ENCODE measurements at places on chromosomes 5 and 9.

DNA sequence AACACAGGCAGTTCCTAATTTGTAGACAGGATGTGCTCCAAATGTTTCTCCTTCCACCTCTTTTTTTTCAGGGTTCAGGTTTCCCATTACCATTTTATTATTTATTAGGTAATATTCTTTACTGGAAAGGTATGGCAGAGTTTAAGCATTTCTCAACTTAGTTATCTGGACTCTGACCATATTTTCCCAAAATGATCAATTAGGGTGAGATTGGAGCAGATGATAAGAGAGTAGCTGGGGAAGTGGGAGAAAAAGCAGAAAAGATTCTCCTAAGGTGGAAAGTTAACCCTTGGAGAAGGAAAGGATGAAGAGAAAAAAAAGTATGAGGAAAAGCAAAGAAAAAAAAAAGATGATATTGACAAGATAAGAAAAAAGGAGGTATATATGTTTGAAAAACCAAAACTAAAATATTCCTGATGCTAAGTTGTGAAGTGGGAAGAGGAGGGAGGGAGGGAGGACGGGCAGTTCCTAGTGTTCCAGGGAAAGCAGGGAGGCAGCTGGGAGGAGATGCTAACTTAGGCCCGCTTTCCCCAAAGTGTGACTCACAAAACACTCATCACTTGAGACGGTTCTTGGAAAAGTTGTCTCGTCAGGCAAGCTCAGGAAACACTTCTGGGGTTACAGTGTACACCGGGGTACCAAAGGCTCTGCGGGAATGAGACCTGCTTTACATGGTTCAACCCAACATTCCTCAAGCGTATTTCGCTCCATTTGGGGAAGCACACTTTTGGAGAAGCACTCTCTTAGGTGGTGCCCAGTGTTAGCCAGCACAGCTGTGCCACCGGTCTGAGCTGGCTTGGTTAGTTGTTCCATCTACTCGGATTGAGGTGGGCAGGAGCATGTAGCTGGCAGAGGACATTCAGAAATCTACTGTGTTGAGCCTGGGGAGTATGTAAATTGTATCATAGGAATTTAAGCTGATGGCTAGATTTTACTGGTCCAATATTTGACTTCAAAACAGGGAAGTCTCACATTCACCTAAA is 35.1 kb downstream of the B4GALT1 start:
- DNase-seq, result no peak

DNA sequence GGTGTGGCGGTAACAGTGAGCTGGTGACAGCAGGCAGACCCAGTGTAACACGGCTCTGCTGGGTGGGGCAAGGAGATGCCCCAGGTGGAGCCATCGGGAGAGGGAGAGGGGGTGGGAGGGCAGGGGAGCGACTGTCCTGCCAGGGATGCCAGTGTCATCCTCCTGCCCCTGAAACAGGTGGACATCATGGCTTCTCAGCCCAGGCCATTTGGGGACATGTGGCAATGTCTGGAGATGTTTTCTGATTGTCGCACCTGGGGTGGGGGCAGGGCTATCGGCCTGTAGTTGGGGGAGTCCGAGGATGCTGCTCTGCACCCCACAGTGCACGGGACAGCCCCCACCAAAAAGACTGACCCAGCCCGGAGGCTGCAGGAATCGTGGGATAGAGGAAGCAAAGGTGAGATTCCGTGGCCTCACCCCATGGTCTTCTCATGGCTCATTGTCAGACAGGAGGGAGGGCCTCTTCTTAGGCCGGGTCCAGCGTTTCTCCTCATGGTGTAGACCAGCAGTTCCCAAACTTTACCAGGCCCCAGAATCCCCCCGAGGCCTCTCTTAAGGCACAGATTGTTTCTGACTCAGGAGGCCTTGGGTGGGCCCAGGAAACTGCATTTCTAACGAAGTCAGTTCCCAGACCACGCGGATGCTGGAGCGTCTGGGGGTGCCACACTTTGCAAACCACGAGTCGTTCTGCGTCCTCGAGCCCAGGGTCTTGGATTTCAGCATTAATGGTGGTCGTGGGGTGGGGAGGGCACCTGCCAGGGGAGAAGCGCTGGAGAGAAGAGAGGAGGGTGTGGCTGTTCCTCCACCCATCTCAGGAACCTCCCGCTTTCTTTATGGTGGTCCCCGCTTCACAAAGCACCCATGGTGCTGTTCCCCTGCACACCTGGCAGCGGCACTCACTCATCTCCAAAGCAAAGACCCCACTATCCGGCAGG is 11.0 kb downstream of the COL5A1 start:
- DNase-seq, result no peak

GRCh38 chr5:169067751-169068173 is 233.2 kb downstream of the SLIT3 start:
- no peak for DNase-seq

DNA sequence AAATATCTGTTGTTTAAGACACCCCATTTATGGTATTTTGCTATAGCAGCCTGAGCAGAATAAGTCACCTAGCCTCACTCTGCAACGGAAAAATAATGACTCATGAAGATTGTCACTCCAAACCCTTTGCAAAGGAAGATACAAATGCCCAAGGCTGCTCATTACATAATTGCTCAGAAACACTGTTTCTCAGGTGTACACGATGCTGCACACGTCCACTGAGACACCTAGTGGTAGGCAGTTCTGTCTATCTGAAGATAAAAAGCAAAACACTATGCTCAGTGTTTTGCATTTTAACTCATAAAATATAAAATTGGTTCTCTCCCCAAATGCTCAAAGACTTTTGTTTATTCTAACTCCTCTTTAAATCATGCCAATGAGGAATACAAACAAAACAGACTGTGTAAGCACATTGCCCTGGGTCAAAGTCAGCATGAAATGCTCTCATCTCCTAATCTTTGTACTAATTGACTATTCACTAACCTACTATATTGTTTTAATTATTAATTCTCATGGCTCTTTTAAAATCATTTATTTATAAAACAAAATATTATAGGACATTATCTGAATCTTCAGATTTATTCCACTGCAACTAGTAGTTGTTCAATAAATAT is 7.7 kb upstream of the TSLP start:
- no peak for DNase-seq

GRCh38 chr9:84059936-84060335 is 79.3 kb downstream of the RMI1 start:
- no peak for DNase-seq

- no peak for DNase-seq
Observed at GRCh38 chr5:149418910-149419531, 39.9 kb upstream of the IL17B start.

- DNase-seq, result no peak
Observed at GRCh38 chr5:175753536-175754402, 95.9 kb downstream of the HRH2 start.

DNA sequence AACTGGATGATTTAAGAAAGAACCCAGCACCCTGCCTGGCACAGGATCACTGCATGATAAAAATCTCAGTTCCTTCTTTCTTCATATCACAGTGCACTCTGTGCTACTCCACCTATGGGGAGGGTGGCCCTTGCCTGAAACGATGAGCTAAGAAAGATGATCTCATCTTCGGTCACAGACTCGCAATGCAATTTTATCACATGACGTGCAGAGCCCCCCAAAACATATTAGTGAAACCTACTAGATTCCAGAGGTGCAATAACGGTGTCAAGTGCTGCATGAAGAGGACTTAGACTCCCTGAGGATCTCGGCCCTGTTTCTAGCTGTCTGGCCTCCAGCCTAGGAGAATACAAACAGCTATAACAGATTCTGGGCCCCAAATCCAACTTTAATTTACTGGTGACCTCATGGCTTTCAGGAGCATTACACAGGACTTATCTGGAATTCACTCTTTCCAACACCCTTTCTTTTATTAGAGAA is 104.0 kb downstream of the EBF1 start:
- no peak for DNase-seq

- DNase-seq, result no peak
Observed at GRCh38 chr9:104961238-104961637, 33.3 kb upstream of the ABCA1 start.

DNA sequence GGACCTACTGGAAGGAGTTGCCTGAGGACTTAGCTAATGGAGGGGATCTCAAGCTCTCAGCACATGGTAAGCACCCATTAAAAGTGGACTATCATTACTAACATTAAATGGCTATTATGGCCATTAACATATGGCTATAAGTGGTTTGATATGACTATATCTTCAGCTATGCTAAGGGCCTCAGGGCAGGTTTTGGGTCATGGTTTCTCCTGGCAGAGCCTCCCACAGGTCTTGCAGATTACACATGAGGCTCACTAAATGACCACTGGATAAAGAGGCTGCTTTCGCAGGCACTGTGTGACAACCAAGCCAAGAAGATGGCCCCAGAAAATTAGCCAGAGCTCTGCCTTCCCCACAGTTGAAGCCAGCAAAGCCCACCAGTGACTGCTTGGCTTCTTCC is 15.4 kb downstream of the CCNJL start:
- no peak for DNase-seq

GRCh38 chr5:171152382-171152781 is 156.7 kb upstream of the TLX3 start:
- no peak for DNase-seq

DNA sequence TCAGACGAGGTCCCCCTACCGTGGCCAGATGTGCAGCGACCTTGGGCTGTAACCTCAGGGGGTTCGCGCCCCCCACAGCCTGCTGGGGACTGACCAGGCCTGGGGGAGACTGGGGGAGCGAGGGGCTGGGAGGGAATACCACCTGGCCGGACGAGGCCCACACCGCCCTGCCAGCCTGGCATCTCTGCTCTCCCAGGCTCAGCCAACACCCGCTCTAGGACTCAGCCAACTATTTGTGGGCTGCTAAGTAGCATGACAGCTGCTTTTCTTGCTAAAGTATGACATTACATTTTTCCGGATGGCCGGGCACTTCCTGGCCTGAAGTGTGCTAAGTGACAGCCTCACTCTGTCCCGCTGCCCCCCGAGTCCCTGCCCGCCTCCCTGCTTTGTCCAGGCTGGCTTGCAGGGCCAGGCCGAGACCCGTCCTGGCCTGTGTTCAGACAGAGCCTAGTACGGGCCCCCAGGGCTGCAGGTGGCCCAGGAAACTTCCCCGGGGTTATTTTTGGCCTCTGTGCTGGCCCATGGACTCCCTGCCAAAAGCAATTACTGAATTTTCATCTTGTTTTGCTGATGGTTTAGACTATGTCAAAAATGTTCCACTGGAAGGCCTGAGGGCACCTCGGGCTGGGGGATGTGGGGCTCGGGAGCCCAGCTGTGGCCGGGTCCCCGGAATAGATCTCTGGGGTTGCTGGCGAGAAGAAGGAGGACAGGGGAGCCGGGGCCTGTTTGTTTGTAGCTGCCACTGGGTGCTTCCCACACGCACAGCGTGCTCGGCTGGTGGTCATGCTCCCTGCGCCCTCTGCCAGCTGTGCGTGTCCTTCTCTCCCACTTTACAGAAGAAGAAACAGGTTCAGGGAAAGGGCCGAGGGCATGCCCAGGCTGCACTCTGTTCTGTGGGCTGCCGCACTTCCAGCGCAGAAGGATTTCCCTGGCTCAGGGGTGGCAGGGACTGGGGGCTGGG is 13.4 kb upstream of the SLC2A6 start:
- DNase-seq, result no peak

Measured in activated T-helper 1 cell treated with Interleukin-2 at 50 U/mL for 16 hours (primary cell).